ENCODE measurements at places on chromosomes 7 and 10. TPM values are rescaled to one million over a fixed set of nuclear protein-coding genes. Genes with fewer than 3 reads are reported as not detected.

GRCh38 chr10:111209692-111210091 lies 132.9 kb downstream of the ADRA2A start:
- no peak for DNase-seq

DNA sequence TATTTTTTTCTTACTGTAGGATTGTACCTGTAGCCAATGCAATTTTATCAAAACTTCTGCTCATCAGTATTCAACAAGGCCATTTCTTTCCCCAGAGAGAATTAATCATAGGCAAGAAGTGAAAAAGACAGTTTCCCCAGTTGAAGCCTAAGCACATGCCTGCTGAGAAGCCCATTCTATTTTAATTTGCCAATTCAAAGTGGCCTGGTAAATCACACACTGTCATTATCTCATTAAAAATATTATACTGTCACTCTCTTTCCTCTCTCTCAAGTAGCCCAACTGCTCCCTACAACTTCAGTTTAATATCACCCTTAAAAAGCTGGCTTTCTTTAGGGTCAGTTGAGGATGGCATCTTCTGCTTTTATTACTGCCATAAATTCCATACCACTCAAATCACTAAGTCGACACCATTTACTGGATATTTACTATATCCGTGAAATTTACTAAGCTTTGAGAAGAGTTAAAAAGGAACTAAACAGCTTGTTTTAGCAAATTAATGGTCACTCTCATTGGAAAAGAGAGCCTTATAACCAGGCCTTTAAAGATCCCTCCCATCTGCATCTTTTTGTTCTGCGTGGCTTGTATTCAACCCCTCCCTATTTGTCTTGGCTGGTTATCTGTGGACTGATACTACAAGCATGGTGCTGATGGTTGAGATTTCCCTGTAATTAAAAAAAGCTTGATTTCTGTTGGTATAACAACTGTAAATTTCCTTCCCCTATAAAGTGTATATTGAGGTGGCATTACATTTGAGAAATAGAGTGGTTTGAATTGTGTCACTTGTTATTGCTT lies 30.6 kb downstream of the COL28A1 start:
- DNase-seq, result no peak

GRCh38 chr7:5452937-5453540 lies 29.4 kb upstream of the TNRC18 start:
- no peak for DNase-seq

The CDC14C gene
- total RNA-seq, result not detected
